ENCODE measurements at places on chromosomes 6 and 20.

GRCh38 chr20:35511814-35512420, 17.5 kb downstream of the C20orf173 start:
- DNase-seq: no peak

DNA sequence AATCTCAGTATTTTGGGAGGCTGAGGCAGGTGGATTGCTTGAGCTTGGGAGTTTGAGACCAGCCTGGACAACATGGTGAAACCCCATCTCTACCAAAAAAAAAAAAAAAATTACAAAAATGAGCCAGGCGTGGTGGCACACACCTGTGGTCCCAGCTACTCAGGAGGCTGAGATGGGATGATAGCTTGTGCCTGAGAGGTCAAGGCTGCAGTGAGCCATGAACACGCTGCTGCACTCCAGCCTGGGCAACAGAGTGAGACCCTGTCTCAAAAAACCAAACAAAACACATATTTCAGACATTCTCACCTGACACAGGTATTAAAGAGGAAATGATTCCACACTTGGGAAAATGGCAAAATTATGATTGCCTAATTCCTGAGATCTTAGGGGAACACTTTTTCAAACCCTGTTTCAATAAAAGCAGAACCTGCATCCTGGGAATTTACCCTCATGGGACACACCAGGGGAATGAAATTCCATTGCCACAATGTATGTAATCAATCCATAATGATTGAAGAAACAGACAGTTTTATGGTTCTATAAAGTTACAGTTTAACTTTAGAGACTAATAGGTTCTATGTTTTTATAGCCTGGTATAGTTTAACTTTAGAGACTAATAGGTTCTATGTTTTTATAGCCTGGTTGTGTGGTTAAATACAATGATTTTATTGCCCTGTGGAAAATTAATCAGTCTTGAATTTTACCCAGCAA, 29.6 kb upstream of the DNAAF9 start:
- DNase-seq: no peak

GRCh38 chr20:61762167-61762710, 303.4 kb downstream of the TAF4 start:
- DNase-seq: no peak

GRCh38 chr6:142913036-142913510, 31.9 kb downstream of the HIVEP2 start:
- no peak for DNase-seq

GRCh38 chr6:32825966-32826365, 9.2 kb upstream of the HLA-DOB start:
- no peak for DNase-seq

DNA sequence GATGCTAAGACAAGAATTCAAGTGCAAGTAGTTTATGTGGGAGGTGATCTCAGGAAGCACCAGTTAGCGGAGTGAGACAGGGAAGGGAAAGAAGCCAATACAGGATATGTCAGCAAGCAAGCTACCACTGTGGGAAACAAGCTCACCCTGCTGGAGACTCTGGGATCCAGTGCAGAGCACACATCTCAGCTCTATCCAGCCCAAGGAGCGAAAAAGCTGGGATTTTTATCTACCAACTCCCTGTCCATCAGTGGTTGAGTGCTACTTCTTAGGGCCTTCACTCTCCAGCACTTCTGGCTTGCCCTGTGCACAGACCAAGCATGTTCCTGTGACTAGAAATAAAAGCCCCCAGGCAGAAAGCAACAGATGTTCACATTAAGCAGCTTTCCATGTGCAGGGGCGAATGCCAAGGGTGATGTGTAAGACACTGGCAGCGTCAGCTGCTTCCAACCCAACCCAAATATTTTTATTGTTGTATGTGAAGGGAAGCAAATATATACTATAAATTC, 10.8 kb upstream of the RNF24 start:
- no peak for DNase-seq

Data from activated CD8-positive, alpha-beta memory T cell treated with anti-CD3 and anti-CD28 coated beads for 4 hours (primary cell).